ENCODE measurements at places on chromosomes 11 and 22.

DNA sequence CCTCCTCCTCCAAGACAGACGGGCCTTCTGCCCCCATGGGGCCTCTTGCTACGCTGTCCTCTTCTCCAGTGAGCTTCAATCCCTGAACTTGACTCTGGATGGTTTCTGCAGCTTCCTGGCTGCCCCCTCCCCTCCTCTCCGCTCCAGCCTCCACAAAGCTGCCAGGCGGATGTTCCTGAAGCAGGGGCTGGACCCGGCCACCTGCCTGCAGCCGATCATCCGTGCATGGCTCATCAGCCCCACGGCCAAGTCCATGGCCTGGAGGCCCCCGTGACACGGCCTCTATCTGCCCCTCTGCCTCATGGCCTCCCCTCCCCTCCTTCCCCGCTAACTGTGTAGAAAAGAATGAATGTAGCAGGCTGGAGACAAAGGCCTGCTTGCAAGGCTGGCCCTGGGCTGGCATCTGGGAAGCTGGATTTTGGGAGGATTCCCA is 6.8 kb upstream of the SUN2 start:
- DNase-seq: no peak

GRCh38 chr11:59794417-59794816 is 16.2 kb downstream of the MRPL16 start:
- DNase-seq: no peak

DNA sequence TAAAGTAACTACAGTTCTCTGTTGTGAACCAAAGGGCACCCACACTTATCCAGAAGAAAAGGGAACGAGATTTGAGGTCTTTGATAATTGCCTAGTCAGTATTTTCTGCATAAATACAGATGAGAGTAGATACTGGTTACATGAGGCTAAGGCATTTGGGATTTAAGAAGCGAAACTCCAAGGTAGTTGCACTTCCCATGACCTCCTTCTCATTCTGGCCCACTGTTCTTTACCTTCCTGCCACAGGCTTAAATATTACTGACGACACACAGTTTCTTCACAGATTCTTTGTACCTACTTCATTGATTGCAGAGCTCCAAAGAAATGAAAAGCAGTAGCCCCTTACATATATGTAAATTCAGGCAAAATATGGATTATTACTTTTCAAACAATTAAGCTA is 915.3 kb downstream of the LRRC4C start:
- DNase-seq: no peak

DNA sequence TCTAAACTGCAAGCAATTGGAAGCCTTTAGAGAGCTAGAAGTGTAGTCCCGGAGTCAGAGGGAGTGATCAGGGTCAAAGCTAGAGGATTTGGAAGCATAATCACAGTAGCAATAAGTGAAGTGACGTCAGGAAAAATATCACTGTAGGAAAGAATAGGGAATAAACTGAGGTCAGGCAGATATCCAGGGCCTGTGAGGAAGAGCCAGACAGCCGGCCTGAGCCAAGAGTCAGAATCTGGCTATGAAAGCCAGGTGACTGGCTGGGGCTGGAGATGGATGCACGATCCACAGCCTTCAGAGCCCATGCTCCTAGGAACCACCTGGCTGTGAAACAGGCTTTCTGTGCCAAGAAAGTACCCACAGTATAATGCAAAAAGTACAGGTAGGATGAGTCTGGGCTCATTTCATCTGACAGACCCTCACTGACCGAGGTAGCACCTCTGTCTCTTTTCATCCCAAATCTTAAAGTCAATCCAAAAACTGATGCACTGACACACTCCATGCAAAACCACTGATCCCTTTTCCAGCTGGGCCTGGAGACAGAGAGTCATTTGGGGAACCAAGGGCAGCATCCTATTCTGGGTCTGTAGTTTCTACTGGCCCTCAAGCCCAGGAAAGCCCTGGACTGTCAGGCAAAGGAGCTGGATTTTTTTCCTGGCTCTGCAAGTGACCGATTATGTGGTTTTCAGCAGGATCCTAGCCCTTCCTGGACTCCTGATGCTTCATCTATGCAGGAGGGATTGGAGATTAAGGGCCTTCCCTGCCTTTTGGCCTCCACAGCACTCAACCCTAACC is 21.3 kb downstream of the TRIM66 start:
- no peak for DNase-seq

- DNase-seq: no peak
Measured at GRCh38 chr11:65454311-65454695, 31.7 kb downstream of the NEAT1 start.

DNA sequence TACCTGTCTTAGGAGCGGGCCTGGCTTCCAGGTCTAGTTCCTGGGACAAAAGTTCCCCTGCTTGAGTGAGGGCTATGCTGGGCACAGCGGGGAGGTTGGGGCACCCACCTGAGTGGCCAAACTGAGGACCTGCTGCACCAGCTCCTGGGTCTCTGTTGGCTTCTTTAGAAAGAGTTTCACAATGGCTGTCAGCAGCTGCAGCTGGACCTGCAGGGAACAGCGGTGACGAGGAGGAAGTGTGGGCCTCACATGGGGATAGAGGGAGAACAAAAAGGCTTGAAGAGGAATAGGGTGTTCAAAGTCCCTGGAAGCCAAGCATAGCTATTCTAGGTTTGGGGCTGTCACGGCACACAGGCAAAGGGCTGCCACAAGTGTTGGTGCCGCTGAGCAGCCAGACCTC is 26.7 kb upstream of the RASL10A start:
- no peak for DNase-seq

GRCh38 chr11:67468056-67468455 is 995 bp downstream of the TMEM134 start:
- DNase-seq: peak; percentile 49

DNA sequence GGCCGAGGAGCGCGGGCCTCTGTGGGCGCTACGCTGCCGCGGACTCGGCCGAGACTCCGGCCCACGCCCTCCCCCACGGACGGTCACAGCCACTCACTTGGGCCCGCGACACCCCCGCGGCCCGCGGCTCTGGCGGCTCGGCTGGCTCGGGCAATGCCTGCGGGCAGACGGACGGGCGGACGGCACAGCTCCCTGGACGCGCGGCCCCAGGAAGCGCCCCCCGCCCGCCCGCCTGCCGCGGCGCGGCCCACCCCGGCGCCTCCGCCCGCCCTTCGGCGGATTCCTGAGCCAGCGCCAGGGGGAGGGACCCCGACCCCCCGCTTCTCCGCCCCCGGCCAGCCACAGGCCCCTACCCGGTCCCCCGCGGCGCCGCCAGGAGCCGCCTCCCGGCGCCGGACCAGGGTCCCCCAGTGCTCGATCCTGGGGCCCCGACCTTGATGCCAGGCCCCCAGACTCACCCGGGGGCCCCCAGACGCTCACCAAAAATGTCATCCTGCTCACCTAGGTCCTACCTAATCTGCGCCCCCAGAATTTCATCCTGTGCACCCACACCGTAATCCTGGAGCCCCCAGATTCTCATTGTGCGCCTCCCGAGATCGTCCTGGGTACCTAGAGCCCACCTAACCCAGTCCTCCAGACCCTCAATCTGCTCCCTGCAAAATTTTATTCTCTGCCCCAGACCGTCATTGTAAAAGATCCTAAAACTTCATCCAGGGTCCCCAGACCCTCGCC is at the start of gene EFEMP2:
Gene EFEMP2 (minus strand): TSS at position 215 of the 732 bp plus-strand sequence. CDS start 446 bp downstream, outside the sequence.
- no peak for DNase-seq

- DNase-seq: no peak
Measured at GRCh38 chr22:44205516-44206329, 25.0 kb downstream of the PARVG start.

GRCh38 chr11:14446701-14447169 is 52.9 kb downstream of the COPB1 start:
- no peak for DNase-seq

DNA sequence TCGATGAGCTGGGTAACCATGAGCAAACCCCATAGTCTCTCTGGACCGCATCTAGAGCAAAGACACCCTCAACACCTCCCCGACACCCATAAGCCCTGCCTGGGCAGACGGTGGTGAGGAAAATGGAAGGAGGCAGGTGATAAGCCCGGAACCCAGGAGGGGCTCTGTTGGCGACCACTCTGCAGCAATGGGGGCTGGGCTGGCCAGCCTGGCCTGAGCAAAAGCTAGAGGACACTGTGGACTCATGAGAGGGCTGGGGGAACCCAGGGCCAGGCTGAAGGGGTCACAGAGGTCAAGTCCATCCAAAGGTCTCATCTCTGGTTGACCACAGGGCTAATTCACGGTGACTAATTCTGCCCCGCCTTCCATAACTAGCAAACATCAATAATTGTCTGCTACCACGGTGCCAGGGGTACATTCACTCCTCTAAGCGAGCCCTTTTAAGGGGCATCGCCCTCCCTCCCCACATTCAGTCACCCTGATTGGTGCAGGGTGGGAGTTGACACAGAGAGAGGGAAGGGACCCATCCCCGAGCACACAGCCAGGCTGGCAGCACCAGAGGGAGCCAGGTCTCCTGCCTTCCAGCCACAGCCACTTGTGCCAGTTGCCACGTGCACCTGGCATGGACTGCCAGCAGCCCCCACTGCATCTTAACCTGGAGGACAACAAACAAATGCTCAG is 4.0 kb downstream of the PYGM start:
- DNase-seq: no peak

DNA sequence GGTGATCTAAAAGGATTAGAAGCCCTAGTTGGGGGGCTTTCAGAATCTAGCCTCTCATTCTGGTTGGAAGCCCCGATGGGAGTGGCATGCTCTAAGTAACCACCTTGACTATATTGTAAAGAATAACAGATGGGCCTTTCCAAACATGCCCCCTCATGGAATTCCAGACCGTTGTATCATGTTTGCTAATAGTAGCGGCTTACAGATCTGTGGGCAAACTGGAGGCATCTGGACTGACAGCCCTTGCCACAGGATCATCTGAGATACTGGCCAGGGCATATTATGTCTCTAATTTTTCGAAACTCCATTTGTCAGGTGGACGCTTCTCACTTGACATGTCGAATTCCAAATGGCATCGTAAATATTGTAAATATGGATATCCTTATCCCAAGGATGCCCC is 10.5 kb downstream of the APIP start:
- no peak for DNase-seq

DNA sequence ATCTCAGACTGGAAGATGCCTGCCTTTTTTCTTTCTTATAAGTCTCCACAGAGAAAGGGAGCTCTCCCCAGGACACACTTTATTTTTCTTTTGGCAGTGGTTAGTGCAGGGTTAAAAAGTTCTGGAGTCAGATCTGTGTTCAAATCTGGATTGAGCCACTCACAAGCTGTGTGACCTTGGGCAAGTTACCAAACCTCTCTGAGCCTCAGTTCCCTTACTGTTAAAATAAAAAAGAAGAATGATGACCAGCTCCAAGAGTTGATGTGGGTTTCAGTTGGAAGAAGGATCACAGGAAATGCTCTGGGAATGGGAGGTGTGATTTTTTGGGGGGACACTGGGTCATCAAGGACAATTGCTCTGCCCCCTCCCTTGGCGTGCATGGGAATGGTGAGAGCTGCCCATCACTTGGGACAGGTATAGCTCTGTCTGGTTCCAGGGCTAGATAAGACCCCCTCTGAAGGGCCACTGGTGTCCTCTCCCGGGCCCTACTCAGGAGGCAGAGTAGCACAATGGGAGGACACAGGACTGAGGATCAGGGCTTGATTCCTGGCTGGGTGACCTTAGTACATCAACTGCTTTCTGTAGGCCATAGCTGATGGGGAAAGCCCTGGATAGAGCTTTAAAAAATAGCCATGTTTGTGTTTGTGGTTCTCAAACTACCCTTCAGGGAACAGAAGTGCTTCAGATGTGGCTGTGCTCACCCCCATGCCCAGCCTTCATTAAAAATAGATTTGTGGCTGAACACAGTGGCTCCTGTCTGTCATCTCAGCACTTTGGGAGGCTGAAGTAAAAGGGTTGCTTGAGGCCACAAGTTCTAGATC is 228.3 kb downstream of the MIAT start:
- no peak for DNase-seq

DNA sequence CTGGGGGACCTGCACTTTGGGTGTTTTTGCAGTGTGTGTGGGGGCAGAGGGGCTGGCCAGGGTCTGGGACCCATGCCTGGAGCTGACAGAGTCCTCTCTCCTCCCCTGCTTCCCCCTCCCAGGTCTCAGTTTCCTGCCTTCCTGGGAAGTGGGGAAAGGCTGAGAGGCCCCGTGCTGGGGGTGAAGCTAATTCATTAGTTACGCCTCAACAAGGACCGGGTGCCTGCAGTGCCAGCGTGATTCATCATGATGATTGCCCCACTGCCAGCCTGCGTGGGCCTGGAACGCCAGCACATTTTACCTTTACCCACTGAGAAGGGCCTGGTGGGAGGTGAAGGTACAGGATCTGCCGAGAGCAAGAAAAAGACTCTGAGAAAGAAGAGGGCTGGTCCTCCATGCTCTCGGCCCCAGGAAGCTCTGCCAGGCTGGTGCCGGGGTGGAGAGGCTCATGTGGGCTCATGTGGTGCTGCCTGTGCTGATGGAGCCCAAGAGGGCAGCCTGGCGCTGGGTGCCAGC is 2.9 kb upstream of the LRRC10B start:
- DNase-seq: no peak

DNA sequence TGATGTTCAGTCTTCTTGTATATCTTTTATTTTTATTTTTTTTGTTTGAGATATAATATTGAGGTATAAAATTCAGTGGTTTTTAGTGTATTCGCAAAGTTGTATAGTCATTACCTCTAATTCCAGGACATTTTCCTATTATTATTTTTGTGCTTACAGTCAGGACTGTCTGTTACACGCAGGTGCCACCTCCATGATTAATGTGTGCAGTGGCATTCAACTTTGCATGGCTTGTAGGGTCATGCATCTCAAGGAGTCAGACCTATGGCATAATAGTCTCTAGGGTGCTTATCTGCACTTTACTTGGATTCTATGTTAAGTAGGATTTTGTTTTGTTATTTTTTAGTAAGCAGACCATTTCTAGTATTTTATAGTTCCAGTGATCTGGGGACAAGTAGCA is 1.0 kb downstream of the CTR9 start:
- no peak for DNase-seq

DNA sequence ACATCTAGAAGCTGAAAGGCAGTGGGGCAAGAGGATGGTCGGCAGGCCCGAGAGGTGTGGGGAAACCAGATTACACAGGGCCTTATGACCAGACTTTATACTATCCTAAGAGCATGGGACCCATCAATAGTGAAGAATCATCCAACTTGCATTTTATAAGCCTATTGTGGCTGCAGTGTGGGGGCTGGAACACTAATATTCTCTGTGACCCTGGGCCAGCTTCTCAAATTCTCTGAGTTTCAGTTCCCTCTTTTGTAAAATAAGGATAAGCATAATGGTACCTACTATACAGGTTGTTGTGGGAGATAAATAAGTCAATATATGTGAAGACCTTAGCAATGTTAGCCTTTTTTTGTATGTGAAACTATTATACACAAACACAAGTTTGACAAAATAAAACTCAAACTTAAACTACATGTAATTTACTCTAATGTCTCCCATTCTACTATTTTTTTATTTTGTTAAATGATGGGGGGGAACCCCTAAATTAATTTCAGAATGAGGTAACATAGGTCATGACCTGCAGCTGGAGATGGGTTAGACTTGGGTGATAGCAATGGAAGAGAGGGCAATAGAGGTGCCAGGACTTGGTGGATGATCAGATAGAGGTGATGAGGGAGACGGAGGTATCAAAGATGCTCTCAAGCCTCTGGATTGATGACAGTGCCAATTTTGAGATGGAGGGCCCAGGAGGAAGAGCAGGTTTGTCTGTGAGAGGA is 30.1 kb downstream of the SMCO4 start:
- no peak for DNase-seq
